ENCODE measurements at places on chromosomes 2 and 18.

- DNase-seq: no peak
Measured at GRCh38 chr18:73340135-73340977, 472.6 kb upstream of the NETO1 start.

DNA sequence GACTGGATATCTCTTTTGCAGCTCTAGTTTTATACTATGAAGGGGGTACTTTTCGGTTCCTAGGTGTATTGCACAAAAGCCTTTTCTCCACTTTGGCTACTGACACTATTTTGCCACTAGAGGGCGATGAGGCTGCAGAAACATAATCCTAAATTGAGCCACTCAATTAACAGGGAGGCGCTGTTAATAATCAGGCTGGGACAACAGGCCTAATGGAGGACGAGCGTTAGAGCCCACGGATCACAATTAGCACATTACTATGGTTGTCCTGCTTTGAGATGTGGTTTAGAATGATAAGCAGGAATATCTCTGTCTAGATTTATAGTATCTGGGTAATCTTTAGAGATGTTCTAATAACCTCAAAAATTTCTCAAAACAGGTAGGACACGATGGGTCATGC, 62.2 kb upstream of the PMAIP1 start:
- peak; percentile 18 for DNase-seq

DNA sequence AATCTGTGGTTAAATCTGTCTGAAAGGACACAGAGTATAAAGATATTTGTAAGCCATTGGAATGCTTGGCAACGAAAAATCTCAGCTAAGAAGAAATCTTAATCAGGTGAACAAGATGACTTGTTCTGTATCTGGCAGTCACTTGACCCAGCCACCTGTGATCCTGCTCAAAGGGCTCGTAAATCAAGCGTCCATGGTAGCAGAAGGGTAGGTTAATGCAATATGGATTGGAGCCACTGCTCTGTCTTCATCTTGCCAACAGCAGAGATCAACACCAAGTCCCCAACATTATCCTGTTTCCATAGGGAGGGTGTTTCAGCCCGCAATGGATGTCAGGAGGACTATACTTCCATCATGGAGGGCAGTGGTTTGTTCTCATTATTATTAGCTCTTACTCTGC, 378.4 kb downstream of the CDH7 start:
- no peak for DNase-seq

GRCh38 chr2:127633556-127634065, 12.3 kb upstream of the GPR17 start:
- DNase-seq: no peak

DNA sequence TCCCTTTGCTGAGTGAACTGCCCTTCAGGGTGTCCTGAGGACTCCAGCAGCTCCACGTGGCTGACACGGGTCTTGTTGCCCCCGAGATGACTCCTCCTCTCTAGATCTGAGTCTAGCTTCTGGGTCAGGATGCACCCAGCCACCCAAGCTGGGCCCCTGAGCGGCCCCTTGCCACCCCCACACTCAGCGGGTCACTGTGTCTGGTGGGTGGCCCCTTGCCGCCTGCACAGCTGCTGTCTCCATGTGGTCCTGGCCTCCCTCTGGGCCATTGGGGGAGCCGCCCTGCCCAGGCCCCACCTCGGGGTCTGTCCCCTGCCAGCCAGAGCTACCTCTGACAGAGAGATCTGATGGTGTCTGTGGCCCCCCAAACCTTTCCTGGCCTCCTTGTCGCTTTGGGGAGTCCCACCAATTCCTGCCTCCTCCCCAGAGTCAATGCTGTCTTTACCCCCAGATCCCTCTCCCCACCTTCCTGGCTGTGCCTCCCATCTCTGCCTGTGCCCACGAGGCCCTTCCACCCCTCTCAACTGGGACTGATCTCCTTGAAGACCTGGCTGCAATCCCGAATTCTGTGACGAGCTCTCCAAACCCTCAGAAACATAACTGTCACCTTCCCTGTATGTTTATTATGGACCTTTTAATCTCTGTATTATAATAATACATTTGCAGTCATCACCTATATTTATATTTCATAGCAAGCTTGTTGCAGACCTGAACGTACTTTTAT, 46.5 kb downstream of the TWIST2 start:
- no peak for DNase-seq

GRCh38 chr2:235904585-235904931, 263.6 kb downstream of the GBX2 start:
- DNase-seq: no peak

- DNase-seq: no peak
Measured at GRCh38 chr18:49018554-49019445, 68.0 kb upstream of the SMAD7 start.

- no peak for DNase-seq
Measured at GRCh38 chr2:72040629-72041571, 106.8 kb downstream of the CYP26B1 start.

DNA sequence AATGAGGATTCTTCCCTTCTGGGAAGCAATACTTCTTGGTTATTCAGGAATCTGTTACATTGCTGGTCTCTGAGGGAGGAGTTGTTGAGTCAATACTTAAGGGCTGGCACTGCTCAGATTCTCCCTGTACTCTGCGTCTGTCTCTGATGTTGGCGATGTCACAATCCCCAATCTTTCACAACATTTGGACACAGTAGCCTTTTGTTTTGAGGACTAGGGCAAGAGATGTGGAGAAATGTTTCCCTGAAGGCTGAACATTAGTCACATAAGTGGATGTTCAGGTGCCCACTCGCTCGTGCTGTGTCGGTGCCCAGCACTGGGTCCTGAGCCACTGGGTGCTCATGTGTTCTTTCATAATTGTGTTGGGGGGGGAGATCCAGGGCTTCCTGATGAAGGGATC, 55.0 kb downstream of the MAPK4 start:
- no peak for DNase-seq

- DNase-seq: no peak
Measured at GRCh38 chr2:109195193-109196045, 66.4 kb downstream of the SH3RF3 start.

DNA sequence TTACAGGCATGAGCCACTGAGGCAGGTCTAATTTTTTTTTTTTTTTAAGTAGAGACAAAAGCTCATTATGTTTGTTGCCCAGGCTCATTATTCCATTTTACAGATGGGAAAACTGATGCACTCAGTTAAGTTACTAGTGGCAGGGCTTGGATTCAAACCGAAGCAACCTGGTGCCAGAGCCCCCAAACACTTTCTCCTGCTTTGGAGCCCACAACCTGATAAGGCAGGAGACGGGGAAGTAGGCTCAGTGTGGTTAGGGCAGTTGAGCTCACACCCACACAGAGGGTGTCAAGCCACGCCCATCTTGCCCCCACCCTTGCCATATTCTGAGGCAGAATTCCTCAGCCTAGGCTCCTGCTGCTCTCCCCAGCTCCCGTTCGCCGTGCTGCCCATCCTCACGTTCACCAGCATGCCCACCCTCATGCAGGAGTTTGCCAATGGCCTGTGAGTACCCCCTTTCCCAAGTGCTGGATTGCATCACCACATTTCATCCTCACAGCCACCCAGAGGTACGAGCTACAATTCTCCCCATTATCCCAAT, 5.8 kb upstream of the CTDSP1 start:
- no peak for DNase-seq

DNA sequence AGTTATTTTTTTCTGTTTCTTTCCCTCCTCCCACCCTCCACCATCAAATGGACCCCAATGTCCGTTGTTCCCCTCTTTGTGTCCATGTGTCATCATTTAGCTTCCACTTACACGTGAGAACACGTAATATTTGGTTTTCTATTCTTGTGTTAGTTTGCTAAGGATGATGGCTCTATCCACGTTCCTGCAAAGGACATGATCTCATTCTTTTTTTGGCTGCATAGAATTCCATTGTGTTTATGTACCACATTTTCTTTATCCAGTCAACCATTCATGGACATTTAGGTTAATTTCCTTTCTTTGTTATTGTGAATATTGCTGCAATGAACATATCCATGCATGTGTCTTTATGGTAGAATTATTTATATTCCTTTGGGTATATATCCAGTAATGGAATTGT, 91.3 kb upstream of the TNP1 start:
- DNase-seq: no peak

- DNase-seq: no peak
Measured at GRCh38 chr2:135840601-135841000, 3.6 kb upstream of the LCT start.

DNA sequence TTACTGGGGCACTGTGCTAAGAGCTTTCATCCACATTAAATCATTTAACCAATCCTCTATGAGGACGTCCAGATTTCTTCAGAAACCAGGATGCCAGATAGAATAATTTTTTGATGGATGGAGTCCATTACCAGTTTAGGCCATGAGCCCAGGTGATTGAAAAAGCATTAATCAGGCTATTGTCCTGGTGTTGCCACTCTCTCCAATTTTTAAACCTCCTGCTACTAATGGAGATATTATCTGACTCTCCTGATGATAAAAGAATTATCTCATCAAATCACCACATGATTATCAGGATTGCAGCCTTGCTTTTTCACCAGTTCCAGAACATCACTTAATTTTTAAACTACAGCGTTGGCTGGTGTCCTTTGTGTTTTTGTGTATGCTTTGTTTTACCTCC, 402.2 kb downstream of the CLIP4 start:
- DNase-seq: no peak

DNA sequence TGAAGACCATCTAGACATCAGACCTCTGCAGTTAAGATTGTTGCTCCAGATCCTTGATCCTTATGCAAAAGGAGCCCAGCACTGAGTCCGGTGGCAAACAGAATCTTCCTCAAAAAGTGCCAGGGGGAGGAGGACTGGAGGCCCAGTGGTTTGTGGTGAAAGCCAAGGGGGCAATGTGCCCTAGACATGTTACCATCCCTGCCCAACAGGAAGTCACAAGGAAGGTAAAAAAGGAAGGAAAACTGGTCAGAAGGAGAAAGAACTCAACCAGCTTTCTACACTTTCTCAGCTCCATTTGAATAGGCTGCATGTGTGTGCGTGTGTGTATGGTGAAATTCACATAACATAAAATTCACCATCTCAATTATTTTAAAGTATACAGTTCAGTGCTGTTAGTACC, 25.0 kb upstream of the KDM3A start:
- no peak for DNase-seq

GRCh38 chr2:10253596-10254372, 48.9 kb upstream of the HPCAL1 start:
- no peak for DNase-seq

DNA sequence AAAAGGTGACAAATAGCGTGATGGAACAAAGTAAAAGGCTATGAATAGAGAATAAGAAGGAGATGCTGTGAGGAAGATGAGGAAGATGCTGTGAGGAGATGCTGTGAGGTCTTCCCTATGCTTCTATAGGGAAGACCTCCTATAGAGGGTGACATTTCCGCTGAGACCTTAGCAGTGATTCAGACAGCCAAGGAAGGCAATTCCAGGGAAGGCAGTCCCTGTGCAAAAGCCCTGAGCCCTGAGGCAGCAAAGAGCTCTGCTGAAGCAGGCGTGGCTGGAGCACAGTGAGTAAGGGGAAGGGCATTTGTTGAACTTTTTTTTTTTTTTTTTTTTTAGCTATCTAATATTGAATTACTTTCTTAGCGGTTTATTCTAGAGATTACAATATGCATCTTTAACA, 142.7 kb upstream of the FOSL2 start:
- DNase-seq: no peak

DNA sequence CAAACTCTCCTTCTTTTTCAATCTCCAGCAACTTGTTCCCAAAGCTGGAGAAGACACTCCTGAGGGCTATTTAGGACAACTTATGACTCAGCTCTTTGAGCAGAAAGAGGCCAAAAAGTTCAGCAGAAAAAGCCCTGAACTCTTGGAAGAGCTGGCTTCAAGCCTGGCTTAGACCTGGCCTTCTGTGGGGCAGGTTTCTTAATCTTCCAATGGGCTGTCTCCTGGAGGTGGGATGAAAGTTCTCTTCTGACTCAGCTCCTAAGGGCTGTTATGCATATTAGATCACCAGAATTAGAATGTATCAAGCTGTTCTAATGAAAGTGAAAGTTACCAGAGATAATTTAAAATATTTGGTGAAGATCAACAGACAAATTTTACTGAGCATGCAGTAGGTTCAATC, 129.4 kb downstream of the RAD51AP2 start:
- no peak for DNase-seq

Measured in activated CD4-positive, alpha-beta T cell treated with anti-CD3 and anti-CD28 coated beads for 24 hours (primary cell).